Neuronal stem cell (in vitro differentiated cells): ENCODE measurements at places on chromosomes 1 and 21.

DNA sequence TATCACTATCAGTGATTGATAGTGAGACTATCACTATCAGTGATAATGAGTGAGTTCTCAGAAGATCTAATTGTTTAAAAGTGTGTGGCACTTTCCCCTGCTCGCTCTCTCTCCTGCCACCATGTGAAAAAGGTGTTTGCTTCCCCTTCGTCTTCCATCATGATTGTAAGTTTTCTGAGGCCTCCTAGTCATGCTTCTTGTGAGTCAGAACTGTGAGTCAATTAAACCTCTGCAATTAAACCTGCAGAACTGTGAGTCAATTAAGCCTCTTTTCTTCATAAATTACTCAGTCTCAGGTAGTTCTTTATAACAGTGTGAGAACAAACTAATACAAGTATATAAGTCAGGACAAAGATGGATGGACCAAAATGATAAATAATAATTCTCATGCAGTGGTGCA, 7.0 kb upstream of the IL23R start:
- no peaks in the 10 kb centered on the region for H3K4me1 ChIP-seq
- DNase-seq: no peak
- H3K4me3 ChIP-seq: no peak overlapping the region

GRCh38 chr1:198633675-198634121, 5.1 kb upstream of the PTPRC start:
- no peak for DNase-seq
- H3K27ac ChIP-seq: no peak overlapping the region
- H3K4me3 ChIP-seq: no peak overlapping the region
- no peaks in the 10 kb centered on the region for H3K27me3 ChIP-seq
- H3K36me3 ChIP-seq: no peaks in the 10 kb centered on the region
- H3K4me1 ChIP-seq: no peaks in the 10 kb centered on the region

DNA sequence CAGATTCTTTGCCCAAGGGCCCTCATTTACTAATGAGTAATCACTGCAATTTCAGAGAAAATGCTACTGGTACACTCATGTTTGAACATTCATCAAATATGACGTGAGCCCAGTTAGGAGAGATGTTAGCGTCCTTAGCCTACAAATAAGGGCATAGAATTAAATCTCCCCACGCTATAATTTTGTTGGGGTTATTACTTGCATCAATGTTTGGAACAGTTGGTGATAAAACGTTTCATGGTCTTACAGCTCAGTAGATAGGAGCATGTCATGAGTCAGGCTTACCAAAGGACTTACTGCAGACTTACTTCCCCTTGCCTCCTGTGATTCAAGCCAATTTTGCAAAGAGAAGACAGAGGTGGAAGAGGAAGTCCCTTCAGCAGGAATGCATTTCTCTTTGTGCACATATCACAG, 304.0 kb downstream of the KIF26B start:
- no peaks in the 10 kb centered on the region for H3K36me3 ChIP-seq
- H3K27ac ChIP-seq: no peak overlapping the region
- no peak overlapping the region for H3K4me3 ChIP-seq
- no peaks in the 10 kb centered on the region for H3K27me3 ChIP-seq

DNA sequence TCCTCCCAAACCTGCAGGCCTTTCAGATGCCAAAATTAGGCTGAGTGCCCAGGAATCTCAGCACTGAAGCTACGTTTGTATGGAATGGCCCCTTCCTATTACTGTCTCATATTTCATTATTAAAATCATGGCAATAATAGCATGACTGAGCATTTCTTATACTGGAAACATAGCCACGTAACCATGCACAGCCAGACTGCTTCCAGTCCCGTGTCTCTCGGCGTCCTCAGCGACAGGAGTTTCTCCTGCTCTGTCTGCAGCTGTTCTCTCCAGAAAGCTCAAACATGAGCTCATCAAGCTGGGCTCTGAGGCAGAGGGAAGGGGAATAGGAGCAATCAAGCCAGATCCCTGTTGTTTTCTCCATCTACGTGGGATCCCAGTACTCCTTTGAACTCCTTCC, 104.0 kb downstream of the CDC7 start:
- H3K27me3 ChIP-seq: no peaks in the 10 kb centered on the region
- no peak overlapping the region for H3K27ac ChIP-seq
- no peaks in the 10 kb centered on the region for H3K36me3 ChIP-seq
- DNase-seq: no peak

- no peak for DNase-seq
- H3K4me3 ChIP-seq: no peak overlapping the region
- no peaks in the 10 kb centered on the region for H3K27me3 ChIP-seq
- H3K27ac ChIP-seq: no peak overlapping the region
Observed at GRCh38 chr1:223761411-223761810, 49.1 kb downstream of the CAPN2 start.

DNA sequence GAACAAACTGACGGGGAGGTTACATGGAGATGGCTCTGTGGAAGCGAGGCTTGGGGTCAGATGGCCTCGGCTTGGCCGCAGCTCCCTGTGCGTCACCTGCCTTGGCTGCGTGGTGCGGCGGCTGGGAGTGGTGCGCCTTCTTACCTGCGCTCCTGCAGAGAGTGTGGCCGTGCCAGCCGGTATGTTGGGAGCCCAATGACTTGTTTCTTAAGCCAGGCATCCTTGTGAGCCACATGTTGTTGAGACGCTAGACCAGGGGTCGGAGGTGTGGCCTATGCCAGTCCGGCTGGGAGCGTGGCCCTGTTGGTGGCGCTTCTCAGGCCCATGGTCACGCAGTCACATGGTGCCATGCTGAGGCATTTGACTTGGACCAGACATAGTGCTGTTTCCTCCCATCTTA, 10.5 kb downstream of the SLX9 start:
- no peak overlapping the region for H3K27ac ChIP-seq
- DNase-seq: no peak
- H3K36me3 ChIP-seq: peaks cover 57% of the 10 kb centered on the region
- no peaks in the 10 kb centered on the region for H3K4me1 ChIP-seq

DNA sequence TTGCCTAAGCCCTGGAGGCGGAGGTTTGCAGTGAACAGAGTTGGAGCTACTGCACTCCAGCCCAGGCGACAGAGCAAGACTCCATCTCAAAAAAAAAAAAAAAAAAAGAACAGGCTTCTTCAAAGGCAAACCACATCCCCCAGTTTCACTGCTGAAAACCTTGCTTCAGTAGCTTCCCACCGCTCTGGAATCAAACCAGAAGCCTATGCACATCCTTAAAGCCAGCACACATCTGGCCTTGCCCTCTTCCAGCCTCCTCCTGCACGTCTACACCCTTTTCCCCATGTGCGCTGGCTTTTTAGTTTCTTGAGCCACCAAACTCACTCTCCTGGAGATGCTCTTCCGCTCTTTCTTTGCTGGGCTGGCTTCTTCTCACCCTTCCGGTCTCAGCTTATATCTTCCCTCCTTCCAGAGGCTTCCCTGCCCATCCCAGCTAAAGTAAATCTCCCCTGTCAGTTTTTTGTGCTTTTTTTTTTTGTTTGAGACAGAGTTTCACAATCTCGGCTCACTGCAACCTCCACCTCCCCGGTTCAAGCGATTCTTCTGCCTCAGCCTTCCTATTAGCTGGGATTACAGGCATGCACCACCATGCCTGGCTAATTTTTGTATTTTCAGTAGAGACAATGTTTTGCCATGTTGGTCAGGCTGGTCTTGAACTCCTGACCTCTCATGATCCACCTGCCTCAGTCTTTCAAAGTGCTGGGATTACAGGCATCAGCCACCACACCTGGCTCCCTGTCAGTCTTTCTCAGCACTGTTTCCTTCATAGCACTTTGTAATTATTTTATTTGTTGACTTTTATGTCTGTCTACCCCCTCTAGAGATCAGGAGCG, 42.0 kb upstream of the ID3 start:
- DNase-seq: no peak
- no peak overlapping the region for H3K27ac ChIP-seq
- no peaks in the 10 kb centered on the region for H3K27me3 ChIP-seq
- peaks cover 20% of the 10 kb centered on the region for H3K4me1 ChIP-seq
- H3K4me3 ChIP-seq: no peak overlapping the region

DNA sequence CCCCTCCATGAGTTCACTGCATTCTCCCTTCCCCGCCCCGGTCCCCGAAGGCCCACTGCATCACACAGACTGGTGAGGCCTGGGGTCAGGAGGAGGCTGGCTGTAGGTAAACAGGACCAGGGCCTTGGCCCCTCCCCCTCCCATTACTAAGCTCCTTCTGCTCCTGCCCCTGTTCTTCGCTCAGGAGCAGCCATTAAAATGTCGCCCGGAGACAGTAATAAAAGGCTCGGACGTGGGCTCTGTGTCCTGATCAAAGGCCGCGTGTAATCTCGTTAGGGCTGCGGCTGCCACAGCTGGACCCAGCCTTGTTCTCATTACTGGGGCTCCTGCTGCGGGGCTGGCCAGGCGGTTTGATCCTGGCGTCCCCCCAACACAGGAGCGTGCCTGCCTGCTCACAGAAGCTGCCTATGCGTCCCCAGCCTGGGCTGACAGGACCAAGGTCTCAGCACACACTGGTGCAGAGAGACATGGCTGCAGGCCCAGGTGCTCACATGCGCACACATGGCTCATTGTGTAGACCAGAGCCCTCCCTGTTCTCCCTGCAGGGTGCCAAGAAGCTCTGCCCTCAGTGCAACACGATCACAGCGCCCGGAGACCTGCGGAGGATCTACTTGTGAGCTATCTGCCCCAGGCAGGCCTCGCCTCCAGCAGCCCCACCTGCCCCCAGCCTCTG, 24.0 kb downstream of the TMEM53 start:
- H3K27ac ChIP-seq: peak overlapping the region; percentile 37
- H3K36me3 ChIP-seq: peaks cover 39% of the 10 kb centered on the region
- DNase-seq: peak; percentile 42
- H3K4me3 ChIP-seq: no peak overlapping the region
- H3K4me1 ChIP-seq: no peaks in the 10 kb centered on the region

DNA sequence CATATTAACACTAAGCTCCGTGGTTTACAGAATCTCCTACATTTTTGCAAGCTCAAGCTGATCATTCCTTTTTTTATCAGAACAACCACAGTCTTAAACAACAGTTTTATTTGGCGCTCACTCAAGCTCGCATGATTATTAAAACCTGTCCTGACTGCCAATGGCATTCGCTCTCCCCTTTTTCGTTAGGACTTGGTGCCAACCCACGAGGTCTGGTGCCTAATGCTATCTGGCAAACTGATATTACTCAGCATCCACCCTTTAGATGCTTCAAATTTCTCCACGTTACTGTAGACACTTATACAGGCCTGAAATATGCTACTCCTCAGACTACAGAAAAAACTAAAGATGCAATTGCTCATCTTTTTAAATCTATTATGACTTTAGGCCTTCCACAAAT, 23.0 kb upstream of the ITLN1 start:
- no peaks in the 10 kb centered on the region for H3K36me3 ChIP-seq
- no peak overlapping the region for H3K27ac ChIP-seq
- H3K27me3 ChIP-seq: no peaks in the 10 kb centered on the region
- no peak overlapping the region for H3K4me3 ChIP-seq

- H3K27ac ChIP-seq: no peak overlapping the region
- no peak overlapping the region for H3K4me3 ChIP-seq
- peaks cover 3% of the 10 kb centered on the region for H3K4me1 ChIP-seq
- peak; percentile 71 for DNase-seq
- no peaks in the 10 kb centered on the region for H3K27me3 ChIP-seq
- H3K36me3 ChIP-seq: no peaks in the 10 kb centered on the region
Observed at GRCh38 chr1:17502326-17502778, 37.1 kb upstream of the ARHGEF10L start.

DNA sequence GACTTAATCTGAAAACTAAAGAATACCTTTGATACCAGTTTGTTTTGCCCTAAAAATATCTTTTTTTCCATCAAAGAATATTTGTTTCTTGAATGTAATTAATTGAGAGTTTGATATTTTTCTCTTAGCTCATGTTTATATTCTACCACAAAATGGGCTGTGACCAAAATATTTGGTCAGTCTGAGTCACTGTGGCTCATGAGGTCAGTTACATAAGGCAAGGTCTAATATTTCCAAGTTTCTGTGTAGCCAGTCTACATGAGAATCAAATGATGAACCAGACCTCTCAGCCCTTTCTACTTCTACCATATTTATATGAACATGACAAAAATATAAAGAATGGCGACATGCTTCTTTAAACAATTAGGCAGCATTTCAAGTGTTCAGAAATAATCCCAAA, 83.0 kb upstream of the IVNS1ABP start:
- H3K4me3 ChIP-seq: no peak overlapping the region
- H3K36me3 ChIP-seq: no peaks in the 10 kb centered on the region
- H3K27ac ChIP-seq: no peak overlapping the region
- no peaks in the 10 kb centered on the region for H3K27me3 ChIP-seq

GRCh38 chr1:25780318-25781129, 19.5 kb upstream of the SELENON start:
- H3K27ac ChIP-seq: no peak overlapping the region
- no peaks in the 10 kb centered on the region for H3K36me3 ChIP-seq
- no peaks in the 10 kb centered on the region for H3K27me3 ChIP-seq

GRCh38 chr1:44408632-44409602, 3.9 kb downstream of the RNF220 start:
- peak; percentile 64 for DNase-seq
- peak overlapping the region; percentile 99 for H3K4me3 ChIP-seq
- H3K4me1 ChIP-seq: peaks cover 34% of the 10 kb centered on the region
- no peaks in the 10 kb centered on the region for H3K36me3 ChIP-seq
- peaks cover 23% of the 10 kb centered on the region for H3K27me3 ChIP-seq
- H3K27ac ChIP-seq: no peak overlapping the region

- H3K36me3 ChIP-seq: no peaks in the 10 kb centered on the region
- no peaks in the 10 kb centered on the region for H3K27me3 ChIP-seq
- peaks cover 9% of the 10 kb centered on the region for H3K4me1 ChIP-seq
- no peak overlapping the region for H3K4me3 ChIP-seq
- peak; percentile 59 for DNase-seq
Observed at GRCh38 chr1:191255354-191256054, 777.8 kb upstream of the BRINP3 start.

- no peaks in the 10 kb centered on the region for H3K36me3 ChIP-seq
- H3K4me3 ChIP-seq: no peak overlapping the region
- DNase-seq: peak; percentile 9
Observed at GRCh38 chr1:244964112-244964971, 100.0 kb upstream of the HNRNPU start.

- no peak overlapping the region for H3K4me3 ChIP-seq
- H3K4me1 ChIP-seq: no peaks in the 10 kb centered on the region
- no peak overlapping the region for H3K27ac ChIP-seq
- H3K36me3 ChIP-seq: no peaks in the 10 kb centered on the region
Observed at GRCh38 chr1:9680828-9681227, 29.3 kb downstream of the PIK3CD start.
